ENCODE measurements at places on chromosomes 2 and 18.

DNA sequence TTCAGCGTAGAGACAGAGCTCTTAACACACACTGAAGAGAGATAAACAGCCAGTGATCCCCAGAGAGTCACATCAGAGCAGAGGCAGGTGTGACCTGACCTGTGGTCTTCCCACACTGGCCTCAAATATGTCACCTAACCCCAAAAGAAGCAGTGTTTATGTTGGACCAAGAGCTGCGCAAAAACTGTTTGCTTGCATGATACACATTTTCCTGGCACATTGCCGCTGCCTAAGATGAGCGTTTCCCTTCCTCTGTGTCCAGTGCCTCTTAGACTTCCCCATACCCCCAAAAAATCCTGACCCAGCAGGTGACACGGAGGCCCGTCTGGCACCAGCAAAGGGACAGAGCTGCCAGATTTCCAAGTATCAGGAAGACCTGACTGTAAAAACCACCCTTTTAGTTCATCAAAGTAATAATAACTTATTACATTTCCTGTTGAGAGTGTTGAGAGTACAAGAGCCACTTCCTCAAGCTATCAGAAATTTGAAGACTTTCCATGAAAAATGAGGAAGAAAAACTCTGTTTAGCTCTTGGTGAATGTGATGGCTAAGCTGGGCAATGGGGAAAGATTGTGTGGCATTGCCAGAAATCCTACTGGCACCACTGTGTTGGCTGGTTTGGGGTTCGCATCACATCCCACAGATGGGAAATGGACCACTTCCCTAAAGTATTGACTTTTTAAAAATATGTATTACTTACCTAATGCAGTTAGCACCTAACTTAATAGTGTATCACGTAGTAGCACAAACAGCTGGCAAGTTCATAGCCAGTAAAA is 6.7 kb downstream of the TNFRSF11A start:
- no peak for DNase-seq

GRCh38 chr2:118865106-118865505 is 17.7 kb upstream of the EN1 start:
- peak; percentile 70 for DNase-seq

DNA sequence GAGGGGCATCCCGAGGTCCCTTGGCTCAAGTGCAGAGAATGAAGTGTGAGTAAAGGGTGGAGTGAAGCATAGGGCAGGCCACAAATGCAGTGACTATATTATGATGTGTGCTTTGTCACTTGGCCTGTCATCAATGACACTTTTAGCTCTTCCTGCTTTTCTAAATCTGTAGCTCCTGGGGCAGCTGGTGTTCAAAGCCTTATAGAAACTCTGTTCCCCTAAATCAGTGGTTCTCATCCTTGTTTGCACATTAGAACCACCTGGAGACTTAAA is 135.6 kb upstream of the LGALSL start:
- no peak for DNase-seq

- DNase-seq: no peak
These were observed 25.5 kb upstream of the NFU1 start for GRCh38 chr2:69462780-69463179.

DNA sequence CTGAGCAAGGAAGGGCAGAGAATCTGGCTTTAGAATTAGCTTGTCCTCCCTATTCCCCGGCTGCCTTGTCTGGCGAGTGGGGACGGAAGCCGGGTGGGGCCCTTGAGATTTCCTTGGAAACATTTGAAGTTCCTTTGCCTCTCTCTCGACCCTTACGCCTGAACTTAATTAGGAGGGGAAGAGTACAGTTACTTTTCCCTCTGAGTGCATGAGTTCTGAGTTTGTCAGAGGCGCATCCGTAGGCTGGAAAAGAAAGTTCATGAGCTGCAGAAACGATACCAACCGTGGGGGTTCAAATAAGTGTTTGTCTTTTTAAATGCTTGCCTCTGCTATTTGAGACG is 468 bp downstream of the PIKFYVE start:
- DNase-seq: no peak

GRCh38 chr2:70321370-70321769 is 19.5 kb upstream of the FAM136A start:
- no peak for DNase-seq

DNA sequence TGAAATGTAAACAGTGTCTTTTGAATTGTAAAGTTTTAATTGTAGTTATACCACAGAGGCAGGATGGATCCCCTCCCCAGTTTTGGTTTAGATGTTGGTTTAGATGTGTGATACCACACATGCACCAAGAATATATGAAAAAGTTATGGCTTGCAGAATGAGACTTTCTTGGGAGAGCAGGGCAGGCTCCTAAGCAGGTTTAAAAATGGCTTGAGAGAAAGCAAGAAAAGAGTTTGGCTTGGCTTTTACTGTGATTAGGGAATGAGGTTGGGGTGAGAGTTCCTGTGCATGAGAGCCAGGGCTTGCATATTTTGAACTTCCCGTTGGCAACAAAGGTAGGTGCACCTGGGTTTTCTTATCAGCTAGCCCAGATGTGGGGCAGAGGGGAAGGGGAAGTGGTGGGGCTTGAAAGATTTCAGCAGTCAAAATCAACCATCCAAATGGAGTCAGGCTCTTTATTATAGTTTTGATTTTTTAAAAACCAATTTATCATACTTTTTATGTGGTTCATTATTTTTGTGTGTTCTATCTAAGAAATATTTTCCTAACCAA is 246.9 kb downstream of the MTX2 start:
- DNase-seq: no peak

GRCh38 chr2:168169097-168169745 is 78.2 kb downstream of the STK39 start:
- no peak for DNase-seq

DNA sequence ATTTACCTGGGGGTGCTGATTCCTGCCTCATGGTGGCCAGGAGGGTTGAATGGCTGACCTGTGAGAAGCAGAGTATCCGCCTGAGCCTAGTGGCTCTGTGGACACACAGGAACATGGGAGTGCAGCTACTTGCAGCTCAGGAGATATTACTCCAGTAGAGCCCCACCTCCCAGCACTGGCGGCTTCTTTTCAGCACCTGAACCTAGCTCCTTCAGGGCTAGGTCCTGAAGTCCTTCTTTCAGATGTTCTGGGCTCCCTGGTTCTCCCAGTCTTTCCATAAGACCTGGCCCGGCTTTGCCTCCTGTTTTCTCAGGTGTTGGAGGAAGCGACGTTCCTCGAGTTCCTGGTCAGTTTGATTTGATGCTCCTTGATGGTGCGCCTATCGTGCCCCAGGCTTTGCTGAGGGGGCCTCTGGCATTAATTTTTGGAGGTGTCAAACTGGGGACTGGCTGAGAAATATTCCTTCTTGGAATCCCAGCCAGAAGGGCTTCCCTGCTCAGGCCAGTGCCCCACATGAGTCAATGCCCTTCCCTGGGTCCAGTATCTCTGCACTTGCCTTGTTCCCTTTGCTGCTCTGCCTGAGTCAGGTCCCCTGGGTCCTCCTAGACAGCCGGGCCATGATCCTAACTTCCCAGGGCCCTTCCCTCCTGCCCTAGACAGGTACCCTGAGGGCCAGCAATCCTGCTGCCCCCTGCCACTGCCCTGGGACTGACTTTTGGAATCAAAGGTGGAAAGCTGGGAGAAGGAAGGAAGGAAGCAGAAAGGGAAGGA is 110.7 kb upstream of the HAAO start:
- no peak for DNase-seq

GRCh38 chr2:23757686-23758433 is 169.1 kb downstream of the ATAD2B start:
- DNase-seq: no peak

DNA sequence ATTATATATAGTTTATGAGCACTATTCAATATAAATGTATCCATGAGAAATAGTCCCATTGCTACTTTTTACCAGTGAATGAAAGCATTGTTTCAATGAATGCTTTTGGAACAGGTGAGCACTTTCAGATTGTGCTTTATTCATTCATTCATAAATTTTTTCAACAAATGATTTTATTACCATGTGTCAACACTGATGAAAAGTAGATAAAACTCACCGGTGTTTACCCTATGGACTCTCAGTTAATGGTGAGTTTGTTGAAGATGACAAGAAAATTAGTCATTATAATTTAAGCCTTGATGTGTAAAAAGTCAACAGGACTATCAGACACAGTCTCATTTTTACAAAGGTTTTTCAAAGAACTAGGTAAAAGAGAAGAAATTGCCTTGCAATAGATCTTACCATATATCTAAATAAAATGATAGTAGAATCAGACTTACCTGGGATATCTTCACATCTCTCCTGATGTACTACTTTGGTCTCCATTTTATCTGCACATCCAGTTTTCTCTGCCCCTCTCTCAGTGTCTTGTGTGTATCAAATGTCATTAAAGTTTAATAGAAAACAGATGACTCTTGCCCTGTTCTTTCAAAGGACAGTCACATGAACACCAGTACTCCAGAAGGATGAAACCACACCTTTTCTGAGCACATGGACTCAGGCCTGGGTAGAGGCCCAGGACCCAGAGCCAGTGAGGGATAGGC is 325.3 kb upstream of the RND3 start:
- DNase-seq: peak; percentile 17

DNA sequence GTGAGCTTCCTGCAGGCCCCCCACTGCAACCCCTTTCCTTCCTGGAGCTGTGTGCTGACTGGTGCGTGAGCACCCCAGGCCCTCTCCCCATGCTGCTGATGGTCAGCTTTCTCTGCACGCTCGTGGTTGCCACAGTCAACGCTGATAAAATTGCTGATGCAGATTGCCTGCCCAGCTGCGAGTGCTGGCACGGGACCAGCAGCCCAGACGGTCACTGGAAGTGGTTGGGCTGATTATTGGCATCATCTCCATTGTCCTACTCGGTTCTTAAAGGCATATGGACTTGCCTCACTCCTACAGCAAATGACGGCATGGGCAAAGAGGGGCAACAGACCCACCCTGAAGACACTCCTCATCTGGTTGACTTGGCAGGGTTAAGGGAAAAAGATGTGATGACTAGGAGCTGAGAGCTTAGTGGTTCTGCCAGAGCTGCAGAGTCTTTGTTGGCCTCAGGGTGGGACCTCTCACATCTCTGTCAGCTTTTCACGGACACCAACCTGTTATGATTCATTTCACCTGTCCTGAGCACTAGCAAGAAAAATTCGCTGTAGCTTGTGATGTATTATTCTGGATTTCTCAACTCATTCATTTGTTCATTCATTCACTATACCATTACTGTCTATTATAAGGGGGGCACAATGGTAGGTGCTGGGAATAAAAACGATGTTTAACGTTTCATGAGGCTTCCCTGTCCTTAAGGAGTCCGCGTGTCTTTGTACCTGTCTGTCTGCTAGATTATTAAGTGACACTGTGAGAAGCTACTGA is 38.4 kb downstream of the PAX8 start:
- DNase-seq: peak; percentile 89

DNA sequence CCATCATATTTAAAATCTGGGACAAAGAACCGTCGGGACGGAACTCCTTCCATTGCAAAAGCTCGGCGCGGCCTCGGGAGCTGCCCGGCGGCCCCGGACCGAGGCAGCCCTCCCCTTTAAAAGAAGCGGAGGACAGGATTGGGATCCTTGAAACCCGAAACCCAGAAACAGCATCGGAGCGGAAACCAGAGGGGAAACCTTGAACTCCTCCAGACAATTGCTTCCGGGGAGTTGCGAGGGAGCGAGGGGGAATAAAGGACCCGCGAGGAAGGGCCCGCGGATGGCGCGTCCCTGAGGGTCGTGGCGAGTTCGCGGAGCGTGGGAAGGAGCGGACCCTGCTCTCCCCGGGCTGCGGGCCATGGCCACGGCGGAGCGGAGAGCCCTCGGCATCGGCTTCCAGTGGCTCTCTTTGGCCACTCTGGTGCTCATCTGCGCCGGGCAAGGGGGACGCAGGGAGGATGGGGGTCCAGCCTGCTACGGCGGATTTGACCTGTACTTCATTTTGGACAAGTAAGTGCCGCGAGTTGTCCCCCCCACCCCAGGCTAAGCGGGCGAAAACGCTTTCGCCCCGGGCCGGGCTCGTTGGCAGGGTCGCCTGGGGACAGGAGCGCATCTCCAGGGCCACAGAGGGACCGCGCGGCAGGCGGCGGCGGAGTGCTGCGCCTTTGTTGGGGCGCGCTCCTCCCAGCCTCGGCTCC is at the start of gene ANTXR1:
ANTXR1 (plus strand) TSS at position 38 of the 698 bp plus-strand sequence; CDS start at position 359, 321 bp downstream.
- peak; percentile 87 for DNase-seq

GRCh38 chr2:170824526-170825015 is 7.9 kb downstream of the GAD1 start:
- no peak for DNase-seq

All from SK-N-SH (cell line).